Naive thymus-derived CD8-positive, alpha-beta T cell (primary cell): ENCODE measurements at places on chromosomes 12 and 14.

DNA sequence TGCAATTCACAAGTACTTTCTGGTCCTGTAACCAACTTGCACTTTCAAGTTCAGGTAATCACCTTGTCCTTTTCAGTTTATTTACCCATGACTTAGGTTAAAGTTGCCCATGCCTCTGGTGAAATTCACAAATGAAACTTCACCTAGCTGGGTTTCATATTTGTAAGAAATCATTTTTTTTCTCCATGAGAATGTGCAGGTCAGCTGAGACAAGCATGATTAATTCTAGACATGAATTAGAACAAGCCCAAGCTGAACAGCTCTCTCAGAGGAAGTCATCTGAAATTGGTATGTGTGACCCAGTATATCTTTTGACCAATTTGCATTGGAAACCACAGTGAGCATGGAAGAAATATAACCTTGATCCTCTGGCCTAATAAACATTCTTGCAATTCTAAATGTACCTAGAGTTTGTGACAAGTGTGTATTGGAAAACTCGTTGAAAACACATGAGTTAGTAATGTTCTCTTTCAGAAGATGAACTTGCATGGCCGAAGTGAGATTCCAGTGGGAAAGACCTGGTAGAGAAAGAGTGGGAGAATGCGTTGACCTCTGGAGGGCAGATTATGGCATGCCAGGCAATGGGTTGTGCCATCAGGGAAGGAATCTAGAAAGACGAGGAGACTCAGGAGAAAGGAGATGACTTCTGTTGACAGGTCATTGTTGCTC is 486.5 kb downstream of the ZFP36L1 start:
- peaks cover 5% of the 10 kb centered on the region for H3K4me1 ChIP-seq
- H3K36me3 ChIP-seq = peaks cover 9% of the 10 kb centered on the region
- no peaks in the 10 kb centered on the region for H3K27me3 ChIP-seq
- no peak for DNase-seq

DNA sequence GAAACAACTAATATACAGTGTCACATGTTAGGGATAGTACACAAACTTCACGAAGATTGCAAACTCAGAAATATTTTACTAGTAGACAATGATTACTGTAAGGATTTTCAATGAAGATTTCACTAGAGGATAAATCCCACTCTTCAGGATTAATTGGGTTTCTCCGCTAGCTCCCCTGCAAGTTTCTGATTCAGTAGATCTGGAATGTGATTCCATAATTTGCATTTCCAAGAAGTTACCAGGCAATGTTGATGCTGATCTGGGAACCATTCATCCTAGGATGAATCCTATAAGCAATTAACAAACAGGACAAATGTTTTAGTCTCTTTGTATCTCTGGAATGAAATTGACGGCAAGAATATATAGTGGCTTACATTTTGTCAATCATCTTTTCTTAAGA is 272.4 kb downstream of the ALX1 start:
- no peak overlapping the region for H3K27ac ChIP-seq
- no peak for DNase-seq
- no peak overlapping the region for H3K4me3 ChIP-seq
- H3K4me1 ChIP-seq = no peaks in the 10 kb centered on the region

DNA sequence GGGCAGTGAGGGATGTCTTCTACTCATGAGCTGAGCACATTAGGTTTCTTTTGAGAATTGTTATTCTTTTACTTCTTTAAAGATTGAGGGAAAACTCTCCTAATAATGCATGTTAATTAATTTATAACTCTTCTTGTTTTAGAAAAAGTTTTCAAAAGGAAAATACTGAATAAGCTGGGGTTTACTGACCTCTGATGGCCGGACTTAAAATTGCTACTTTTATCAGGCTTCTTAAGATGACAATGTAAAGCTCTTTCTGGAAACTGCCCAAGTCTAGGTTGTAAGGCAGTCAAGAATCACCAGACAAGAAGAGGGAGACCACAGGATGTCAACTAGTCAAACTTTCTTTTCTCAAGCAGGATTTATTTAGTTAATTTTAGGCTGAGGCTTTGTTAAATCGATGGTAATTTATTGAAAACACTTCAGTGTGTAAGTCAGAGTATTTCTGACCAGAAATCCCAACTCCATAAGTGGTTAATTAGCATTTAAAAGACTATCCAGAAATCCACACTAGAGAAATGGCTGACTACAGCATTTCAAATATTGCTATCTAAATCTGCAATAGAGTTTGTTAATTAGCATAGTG is 82.1 kb downstream of the AVPR1A start:
- no peaks in the 10 kb centered on the region for H3K36me3 ChIP-seq
- no peaks in the 10 kb centered on the region for H3K27me3 ChIP-seq
- DNase-seq = no peak
- H3K27ac ChIP-seq = no peak overlapping the region

GRCh38 chr14:56787530-56787929 is 22.7 kb downstream of the OTX2 start:
- no peak for DNase-seq
- H3K4me1 ChIP-seq = no peaks in the 10 kb centered on the region

DNA sequence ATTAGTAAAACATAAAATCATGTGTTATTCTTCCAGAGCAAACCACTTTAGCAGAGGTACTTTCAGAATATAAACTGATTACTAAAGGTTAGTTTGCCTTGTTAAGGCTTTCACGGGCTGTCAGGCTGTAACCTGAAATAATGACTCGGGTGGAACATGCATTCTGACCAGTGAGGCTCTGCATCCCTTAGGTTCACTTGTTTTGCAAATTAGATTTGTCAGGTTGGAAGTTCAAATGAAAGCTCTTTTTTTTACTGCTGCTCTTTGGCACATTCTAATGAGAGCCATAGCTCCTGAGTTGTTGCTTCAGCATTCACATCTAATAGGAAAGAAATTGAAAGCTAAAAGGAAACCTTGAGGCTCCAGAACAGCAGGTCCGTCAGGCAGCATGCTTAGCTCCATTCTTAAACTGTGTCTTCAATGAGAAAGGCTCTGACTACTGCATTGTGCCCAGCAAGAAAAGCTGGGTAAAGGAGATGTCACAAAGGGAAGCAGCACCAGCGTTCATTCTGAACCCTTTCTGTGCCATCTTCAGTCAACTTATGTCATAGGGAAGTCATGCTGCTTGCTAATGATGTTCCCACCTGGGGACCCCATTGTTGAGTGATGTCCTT is 445.5 kb upstream of the FBXO33 start:
- H3K27ac ChIP-seq = no peak overlapping the region
- no peaks in the 10 kb centered on the region for H3K36me3 ChIP-seq
- H3K4me3 ChIP-seq = no peak overlapping the region
- H3K27me3 ChIP-seq = no peaks in the 10 kb centered on the region

DNA sequence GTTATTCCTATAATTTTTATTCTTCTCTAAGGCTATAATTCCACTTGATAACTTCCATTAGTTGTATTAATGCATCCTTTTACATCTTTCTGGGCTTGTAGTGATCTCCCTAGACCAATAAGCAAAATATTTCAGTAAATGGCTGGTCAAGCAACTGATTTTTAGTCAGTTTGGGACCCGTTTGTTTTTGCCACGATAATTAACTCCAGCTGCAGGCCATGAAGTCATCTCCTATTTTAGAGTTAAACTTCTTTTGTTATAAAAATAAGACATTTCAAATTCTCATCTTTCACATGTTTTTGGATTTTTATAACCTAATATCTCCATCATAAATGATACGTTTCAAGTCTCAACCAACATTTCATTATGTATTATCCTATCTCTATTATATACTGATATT is 49.4 kb downstream of the MAGOHB start:
- H3K36me3 ChIP-seq = peaks cover 3% of the 10 kb centered on the region
- H3K27ac ChIP-seq = peak overlapping the region; percentile 49
- H3K4me3 ChIP-seq = peak overlapping the region; percentile 3

DNA sequence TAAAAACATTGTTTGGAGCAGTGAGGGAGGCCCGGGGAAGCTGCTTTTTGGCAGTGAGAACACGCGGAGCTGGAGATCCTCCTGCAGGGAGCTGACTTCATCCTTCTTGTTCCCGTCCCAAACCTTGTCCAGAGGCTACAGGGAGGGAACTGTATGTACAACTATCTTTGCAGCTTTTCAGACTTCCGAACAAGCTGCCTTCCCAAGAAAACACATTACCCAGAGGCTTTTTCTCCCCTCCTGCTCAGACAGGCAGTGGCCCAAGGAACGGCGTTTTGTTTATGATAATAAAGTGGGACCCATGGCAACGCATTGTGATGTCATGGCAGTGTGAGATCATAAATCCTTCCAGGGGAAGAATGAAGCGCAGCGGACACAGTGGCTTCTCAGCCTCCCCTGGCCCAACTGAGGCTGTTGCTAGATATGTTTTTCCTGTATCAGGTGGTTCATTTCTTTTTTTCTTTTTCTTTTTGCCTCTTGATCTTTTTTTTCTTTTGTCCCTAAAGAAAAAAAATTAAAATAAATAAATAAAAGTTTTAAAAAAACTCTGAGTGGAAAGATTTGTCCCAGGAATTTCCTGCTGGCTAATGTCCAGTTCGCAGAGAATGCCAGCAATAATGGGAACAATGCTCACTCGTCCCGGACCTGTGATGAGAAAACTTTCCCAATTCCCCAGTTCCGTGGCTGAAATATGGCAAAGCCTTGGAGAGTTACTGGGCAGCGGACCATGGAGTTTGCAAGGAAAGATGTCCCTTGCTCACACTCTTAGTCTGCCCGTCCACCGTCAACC is 103.4 kb upstream of the MAP1LC3B2 start:
- H3K36me3 ChIP-seq = no peaks in the 10 kb centered on the region
- no peak overlapping the region for H3K27ac ChIP-seq
- peaks cover 6% of the 10 kb centered on the region for H3K4me1 ChIP-seq

- DNase-seq = no peak
- peaks cover 16% of the 10 kb centered on the region for H3K27me3 ChIP-seq
- H3K27ac ChIP-seq = no peak overlapping the region
- peaks cover 5% of the 10 kb centered on the region for H3K4me1 ChIP-seq
- no peak overlapping the region for H3K4me3 ChIP-seq
Observed at GRCh38 chr12:6273541-6274230, 36.8 kb upstream of the PLEKHG6 start.

GRCh38 chr14:88191605-88192004 is 131.5 kb downstream of the KCNK10 start:
- peaks cover 61% of the 10 kb centered on the region for H3K27me3 ChIP-seq
- H3K4me1 ChIP-seq = peaks cover 7% of the 10 kb centered on the region
- no peaks in the 10 kb centered on the region for H3K36me3 ChIP-seq
- no peak for DNase-seq
- H3K27ac ChIP-seq = no peak overlapping the region
- no peak overlapping the region for H3K4me3 ChIP-seq

DNA sequence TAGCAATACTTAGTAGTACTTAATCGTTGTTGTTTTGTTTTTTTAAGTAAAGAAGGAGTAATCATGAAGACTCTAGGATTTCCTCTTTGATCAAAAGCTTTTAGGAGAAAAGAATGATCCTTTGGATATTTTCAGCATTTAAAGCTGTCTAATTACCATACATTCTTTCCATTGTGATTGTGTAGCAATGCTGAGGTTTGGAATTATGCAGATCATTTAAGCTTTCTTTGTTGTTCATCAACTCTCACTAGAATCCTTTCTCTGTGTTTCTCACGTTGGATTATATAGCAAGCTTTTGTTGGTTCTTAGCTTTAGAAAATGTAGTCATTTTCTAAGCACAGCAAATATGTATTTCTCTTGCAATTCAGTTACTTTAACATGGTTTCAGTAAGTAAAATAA is 25.8 kb downstream of the CCDC91 start:
- no peak overlapping the region for H3K27ac ChIP-seq
- H3K27me3 ChIP-seq = no peaks in the 10 kb centered on the region
- H3K4me1 ChIP-seq = peaks cover 53% of the 10 kb centered on the region

DNA sequence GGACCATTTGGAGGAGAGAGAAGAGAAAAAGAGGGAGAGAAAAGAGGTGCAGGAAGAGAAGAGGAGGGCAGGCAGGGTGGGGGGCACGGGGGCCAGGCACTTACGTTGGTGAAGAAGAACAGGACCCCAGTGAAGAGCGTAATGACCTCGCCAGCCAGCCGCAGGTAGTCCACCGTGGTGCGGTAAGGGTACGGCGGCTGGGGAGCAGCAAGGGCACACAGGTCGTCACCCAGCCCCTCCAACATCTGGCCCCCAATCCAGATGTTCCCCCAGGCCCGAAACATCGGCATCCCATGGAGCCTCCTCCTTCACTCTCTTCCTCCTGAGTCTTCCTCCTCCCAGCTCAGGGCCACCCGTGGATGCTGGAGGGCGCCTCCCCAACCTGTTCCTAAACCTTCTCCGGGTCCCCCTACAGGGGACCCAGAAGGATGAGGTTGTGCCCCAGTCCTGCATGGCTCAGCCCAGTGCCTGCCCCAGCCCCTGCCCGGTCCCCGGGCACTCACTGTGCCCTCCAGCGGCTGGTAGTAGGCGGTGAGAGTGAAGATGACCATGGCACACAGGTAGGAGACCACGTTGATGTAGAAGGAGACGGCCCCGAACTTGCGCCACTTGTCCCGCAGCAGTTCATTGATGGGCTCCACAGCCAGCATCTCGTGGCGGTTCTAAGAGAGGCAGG is 39.2 kb downstream of the TRPV4 start:
- H3K4me1 ChIP-seq = no peaks in the 10 kb centered on the region
- H3K36me3 ChIP-seq = no peaks in the 10 kb centered on the region
- H3K4me3 ChIP-seq = no peak overlapping the region

DNA sequence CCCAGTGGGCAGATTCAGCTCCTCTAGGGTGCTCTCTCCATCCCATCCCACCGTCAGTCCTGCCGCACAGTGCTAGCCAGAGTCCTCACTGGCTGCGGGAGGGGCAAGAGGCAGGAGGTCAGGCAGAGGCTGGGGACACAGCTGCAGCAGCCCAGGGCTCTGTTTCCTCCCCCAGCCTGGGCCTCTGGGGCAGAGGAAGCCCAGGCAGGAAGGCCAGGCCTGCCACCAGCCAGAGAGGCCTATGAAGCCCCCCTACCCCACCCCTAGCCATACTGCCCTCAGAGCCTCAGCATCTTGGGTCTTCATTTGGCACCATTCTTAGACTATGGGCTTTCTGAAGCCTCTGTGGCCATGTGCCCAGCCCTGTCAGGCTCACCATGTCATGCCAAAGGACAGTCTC is 3.4 kb downstream of the ACVRL1 start:
- no peak overlapping the region for H3K4me3 ChIP-seq
- no peaks in the 10 kb centered on the region for H3K4me1 ChIP-seq
- no peak overlapping the region for H3K27ac ChIP-seq

DNA sequence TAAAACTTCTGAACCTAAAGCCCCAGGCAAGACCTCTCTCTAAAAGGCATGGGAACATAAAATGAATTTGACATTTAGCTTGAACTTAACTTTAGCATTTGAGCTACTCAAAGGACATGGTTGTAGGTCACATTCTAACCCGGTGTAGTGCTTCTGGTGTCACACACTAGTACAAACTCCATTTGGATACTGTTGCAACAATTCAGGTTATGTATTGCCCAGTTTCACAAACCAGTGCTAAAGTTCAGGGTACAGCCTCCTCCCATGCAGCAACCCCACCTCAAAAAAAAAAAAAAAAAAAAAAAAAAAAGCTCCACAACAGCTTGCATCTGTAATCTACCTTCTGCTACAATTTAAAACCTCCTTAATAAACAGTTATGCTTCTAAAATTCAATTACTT is 7.8 kb downstream of the PPTC7 start:
- no peak for DNase-seq
- peak overlapping the region; percentile 22 for H3K4me3 ChIP-seq
- no peak overlapping the region for H3K27ac ChIP-seq
- peaks cover 15% of the 10 kb centered on the region for H3K36me3 ChIP-seq
- H3K4me1 ChIP-seq = peaks cover 63% of the 10 kb centered on the region
